ENCODE measurements at places on chromosomes 5 and 9.

DNA sequence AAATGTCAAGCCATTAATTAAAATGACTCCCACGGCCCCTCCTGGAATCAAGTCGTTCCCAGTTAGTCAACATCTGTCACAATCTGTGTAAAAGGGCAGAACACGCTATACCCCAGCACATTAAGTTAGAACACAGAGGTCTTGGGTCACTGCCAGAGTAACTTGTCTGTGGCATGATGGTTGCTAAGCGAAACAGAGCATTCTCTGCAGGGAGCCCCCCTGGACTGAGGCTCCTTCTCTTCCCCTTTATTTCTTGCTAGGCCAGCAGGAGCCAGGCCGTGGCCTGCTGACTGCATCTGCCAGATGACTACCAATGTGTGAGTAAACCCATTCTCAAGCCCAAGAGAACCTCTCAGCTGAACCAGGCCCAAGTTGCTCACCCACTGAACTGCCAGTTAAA, 51.9 kb upstream of the ZBED3 start:
- no peak overlapping the region for H3K4me3 ChIP-seq
- DNase-seq, result peak; percentile 47
- no peak overlapping the region for H3K27ac ChIP-seq
- H3K27me3 ChIP-seq, result no peaks in the 10 kb centered on the region
- H3K4me1 ChIP-seq, result no peaks in the 10 kb centered on the region
- H3K36me3 ChIP-seq, result no peaks in the 10 kb centered on the region

- H3K27me3 ChIP-seq, result no peaks in the 10 kb centered on the region
- H3K4me1 ChIP-seq, result no peaks in the 10 kb centered on the region
- H3K27ac ChIP-seq, result no peak overlapping the region
- H3K4me3 ChIP-seq, result no peak overlapping the region
- no peak for DNase-seq
These were observed 165.5 kb upstream of the NFIL3 start for GRCh38 chr9:91589101-91589553.

- H3K4me3 ChIP-seq, result no peak overlapping the region
- no peaks in the 10 kb centered on the region for H3K27me3 ChIP-seq
- H3K36me3 ChIP-seq, result no peaks in the 10 kb centered on the region
- no peak overlapping the region for H3K27ac ChIP-seq
- DNase-seq, result no peak
These were observed 95.4 kb upstream of the ANXA1 start for GRCh38 chr9:73056245-73056644.

DNA sequence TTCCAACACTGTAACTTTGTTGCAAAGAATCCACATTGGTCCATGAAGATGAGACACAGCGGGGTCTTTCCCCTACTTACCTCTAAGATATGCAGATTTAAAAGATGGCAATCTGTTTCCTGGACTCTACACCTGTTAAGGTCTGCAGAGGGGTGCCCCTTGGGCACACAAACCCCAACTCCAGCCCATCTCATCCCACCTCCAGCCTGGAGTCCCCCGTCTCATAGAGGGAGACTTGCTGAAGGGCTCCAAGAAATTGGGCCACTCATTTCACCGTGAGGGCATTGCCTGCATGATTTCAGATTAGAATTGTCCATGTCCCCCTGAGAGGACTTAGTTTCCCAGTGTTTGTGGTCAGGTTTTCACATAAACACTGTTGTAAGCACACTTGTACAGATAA, 365.7 kb downstream of the IRX2 start:
- no peaks in the 10 kb centered on the region for H3K4me1 ChIP-seq
- no peaks in the 10 kb centered on the region for H3K27me3 ChIP-seq
- H3K27ac ChIP-seq, result no peak overlapping the region
- DNase-seq, result no peak

GRCh38 chr9:113741886-113742854, 133.9 kb upstream of the ZNF618 start:
- no peaks in the 10 kb centered on the region for H3K36me3 ChIP-seq
- H3K27me3 ChIP-seq, result no peaks in the 10 kb centered on the region
- no peak overlapping the region for H3K27ac ChIP-seq
- H3K4me1 ChIP-seq, result no peaks in the 10 kb centered on the region
- no peak overlapping the region for H3K4me3 ChIP-seq

GRCh38 chr9:79637177-79637925, 65.6 kb downstream of the TLE4 start:
- no peaks in the 10 kb centered on the region for H3K27me3 ChIP-seq
- no peak overlapping the region for H3K27ac ChIP-seq
- peaks cover 6% of the 10 kb centered on the region for H3K36me3 ChIP-seq
- DNase-seq, result no peak

DNA sequence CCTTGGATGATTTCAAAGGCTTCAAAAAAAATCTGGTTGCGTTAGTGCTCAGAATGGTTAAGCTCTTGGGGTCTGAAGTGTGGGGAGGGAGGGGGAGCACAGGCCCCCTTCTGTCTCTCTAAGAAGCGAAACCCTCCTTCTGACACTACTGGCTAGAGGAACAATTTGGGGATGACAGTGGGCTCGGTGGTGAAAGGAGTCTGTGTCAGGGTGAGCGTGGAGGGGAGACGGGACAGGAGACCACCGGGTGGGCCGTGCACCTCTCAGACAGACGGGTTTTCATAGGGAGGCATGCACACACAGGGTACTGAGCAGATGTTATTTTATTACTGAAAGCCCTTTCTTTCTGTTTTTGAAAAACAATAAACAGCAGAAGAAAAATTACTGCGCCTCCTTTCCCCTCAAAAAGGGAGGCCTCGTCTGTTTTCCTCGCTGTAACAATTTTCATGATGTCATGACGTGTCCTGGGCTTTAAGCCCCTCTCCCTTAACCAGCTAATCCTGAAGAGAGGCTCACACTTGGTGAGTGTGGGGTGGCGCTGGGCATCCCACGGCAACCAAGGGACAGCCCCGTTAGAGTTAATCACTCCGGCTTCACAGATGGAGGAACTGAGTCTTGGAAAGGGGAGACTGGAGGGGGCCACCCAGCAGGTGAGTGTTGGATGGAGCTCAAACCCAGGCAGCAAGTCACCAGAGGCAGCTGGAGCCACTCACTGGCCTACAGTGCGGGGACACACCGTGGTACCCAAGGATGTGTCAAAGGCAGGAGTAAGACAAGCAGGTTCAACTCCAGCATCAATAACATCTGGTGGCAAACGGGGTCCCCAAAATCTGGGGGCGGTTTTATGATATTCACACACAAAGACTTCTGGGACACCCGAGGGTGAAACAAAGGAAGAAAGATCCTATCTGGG, 53.4 kb downstream of the PTCH1 start:
- peaks cover 76% of the 10 kb centered on the region for H3K27me3 ChIP-seq
- no peaks in the 10 kb centered on the region for H3K36me3 ChIP-seq
- peak overlapping the region; percentile 38 for H3K4me3 ChIP-seq

- peaks cover 8% of the 10 kb centered on the region for H3K4me1 ChIP-seq
- H3K27me3 ChIP-seq, result peaks cover 11% of the 10 kb centered on the region
- peak; percentile 58 for DNase-seq
- no peak overlapping the region for H3K4me3 ChIP-seq
These were observed 5.6 kb downstream of the SLC2A8 start for GRCh38 chr9:127402401-127403090.

DNA sequence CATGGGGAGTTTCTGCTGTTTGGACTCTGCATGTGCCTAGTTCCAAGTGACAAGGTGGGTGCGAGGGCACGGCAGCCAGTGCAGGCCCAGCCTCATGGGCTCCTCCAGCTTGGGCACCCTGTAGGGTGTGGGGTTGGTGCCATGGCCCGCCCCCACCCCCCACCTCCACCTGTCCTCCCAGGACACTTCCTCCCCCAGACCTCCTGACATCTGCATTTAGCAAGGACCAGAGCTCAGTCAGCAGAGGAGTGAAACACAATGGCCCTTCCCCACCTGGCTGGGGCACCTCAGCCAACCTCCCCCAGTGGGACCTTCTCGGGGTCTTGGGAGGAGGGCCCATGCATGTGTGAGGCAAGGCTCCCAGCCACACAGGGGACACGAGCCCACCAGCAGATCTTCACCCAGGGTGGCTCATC, 1.9 kb upstream of the NKD2 start:
- H3K4me3 ChIP-seq, result no peak overlapping the region
- no peak overlapping the region for H3K27ac ChIP-seq
- no peaks in the 10 kb centered on the region for H3K4me1 ChIP-seq
- no peak for DNase-seq
- no peaks in the 10 kb centered on the region for H3K27me3 ChIP-seq
- H3K36me3 ChIP-seq, result no peaks in the 10 kb centered on the region

- H3K4me3 ChIP-seq, result no peak overlapping the region
- no peaks in the 10 kb centered on the region for H3K27me3 ChIP-seq
- H3K4me1 ChIP-seq, result peaks cover 38% of the 10 kb centered on the region
- no peak overlapping the region for H3K27ac ChIP-seq
- DNase-seq, result no peak
These were observed 24.9 kb downstream of the TCF7 start for GRCh38 chr5:134139377-134139851.

DNA sequence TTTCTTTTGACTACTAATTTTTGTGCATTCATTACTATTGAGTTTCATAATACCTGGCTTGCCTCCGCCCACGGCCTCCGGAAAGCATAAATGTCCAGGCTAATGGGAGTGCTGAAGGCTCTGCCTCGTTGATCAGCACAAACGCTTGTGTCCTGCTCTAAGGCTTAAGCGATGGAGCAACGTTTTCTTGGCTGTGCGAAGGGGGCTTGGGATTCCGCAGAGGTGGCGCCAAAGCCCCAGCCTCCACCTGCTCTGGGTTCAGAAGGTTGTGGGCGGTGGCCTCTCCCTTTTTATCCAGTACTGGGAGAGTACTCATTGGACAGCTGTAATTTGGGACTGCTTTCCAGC, 19.7 kb downstream of the ANXA2R start:
- H3K36me3 ChIP-seq, result no peaks in the 10 kb centered on the region
- no peak for DNase-seq
- H3K27ac ChIP-seq, result peak overlapping the region; percentile 98
- H3K27me3 ChIP-seq, result no peaks in the 10 kb centered on the region

- peak; percentile 30 for DNase-seq
- H3K27ac ChIP-seq, result no peak overlapping the region
- H3K4me1 ChIP-seq, result no peaks in the 10 kb centered on the region
- no peak overlapping the region for H3K4me3 ChIP-seq
- no peaks in the 10 kb centered on the region for H3K27me3 ChIP-seq
These were observed 9.9 kb downstream of the ZNF189 start for GRCh38 chr9:101408374-101409078.

DNA sequence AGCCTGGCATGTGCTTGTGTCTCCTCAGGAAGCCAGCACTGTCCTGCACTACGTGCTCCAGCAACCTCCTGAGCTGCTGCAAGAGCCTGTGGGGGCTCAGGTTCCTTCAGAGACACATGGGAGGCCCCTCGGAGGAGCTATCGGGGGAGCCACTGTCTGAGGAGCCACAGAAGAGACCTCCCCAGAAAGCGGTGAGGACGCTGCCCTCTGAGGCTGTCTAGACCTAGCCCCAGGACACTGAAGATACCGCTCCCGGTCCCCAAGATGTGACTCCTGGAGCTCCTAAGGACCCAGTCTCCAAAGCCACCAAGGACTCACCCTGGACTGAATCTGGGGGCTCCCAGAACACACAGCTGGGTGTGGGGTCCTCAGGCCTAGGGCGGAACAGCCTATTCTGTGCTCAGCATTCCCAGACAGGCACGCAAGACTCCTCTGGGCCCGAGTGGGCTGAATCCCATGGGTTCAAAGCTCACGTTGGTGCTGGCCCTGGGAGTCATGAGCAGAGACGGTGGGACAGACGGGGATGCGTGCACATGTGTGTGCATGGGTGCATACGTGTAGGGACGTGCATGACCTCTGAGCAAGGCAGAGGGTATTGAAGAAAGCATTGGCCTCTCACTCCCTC, 50.0 kb downstream of the HRH2 start:
- no peak overlapping the region for H3K4me3 ChIP-seq
- DNase-seq, result no peak
- H3K4me1 ChIP-seq, result no peaks in the 10 kb centered on the region
- H3K27me3 ChIP-seq, result no peaks in the 10 kb centered on the region
- no peak overlapping the region for H3K27ac ChIP-seq

- peak; percentile 73 for DNase-seq
- no peaks in the 10 kb centered on the region for H3K4me1 ChIP-seq
- no peak overlapping the region for H3K4me3 ChIP-seq
- no peaks in the 10 kb centered on the region for H3K27me3 ChIP-seq
- H3K27ac ChIP-seq, result no peak overlapping the region
These were observed 64.4 kb downstream of the FAM114A2 start for GRCh38 chr5:153974131-153974812.

- no peaks in the 10 kb centered on the region for H3K27me3 ChIP-seq
- peak overlapping the region; percentile 54 for H3K27ac ChIP-seq
- H3K4me3 ChIP-seq, result no peak overlapping the region
- H3K4me1 ChIP-seq, result no peaks in the 10 kb centered on the region
- peaks cover 16% of the 10 kb centered on the region for H3K36me3 ChIP-seq
These were observed 63.1 kb downstream of the NACC2 start for GRCh38 chr9:136031741-136032730.
